ENCODE measurements at places on chromosomes 3 and 15.

DNA sequence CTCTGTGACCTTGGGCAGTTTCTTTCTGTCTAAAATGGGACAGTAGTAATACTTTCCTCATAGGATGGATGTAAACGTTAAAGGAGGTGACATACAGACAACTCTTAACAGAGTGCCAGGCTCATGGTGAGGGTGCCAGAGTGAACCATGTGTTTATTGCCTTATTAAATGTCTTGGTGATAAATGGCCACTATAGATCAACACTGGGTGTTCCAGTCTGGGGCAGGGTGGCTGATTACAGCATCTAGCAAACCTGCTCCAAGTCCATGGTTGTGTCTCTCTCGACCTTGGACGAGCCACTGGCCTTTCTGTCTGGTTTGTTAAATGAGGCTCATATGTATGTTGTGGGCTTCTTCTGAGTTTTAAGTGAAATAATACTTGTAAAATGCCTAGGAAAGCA lies 75.1 kb downstream of the TRAK1 start:
- DNase-seq, result no peak

DNA sequence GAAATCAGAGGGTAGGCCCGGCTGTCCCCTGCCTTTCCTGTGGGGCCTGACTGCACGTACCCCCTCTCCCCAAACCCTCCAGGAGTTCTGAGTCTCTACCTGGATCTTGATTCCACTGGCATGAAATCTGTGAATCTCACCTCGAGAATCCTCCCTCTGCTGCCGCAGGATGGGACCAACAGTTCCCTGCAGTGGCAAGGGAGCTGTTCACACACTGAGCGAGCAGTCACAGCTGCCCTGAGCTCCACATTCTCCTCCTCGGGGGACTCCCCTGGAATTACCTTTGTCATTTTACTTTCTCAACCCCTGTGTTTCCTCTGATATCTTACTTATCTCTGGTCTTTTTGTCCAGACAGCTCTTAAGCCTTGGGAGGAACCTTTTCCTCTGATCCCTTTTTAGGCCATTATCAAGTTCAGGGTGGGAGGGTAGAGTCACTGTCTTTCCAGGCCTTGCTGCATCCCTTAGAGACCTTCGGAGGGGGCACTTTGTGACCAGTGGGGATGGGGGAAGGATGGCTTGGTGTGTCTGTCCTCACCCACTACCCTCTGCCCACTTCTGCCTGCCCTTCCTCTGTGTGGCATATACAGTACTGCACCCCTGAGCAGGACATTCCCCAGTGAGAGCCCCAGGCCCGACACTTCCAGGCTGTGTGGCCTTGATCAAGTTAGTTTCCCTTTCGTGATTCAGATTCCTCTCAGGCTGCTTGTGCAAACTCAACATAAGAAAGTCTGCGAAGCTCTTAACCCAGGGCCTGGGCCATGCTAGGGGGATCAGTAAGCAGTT lies 42.0 kb downstream of the CACNA2D3 start:
- DNase-seq, result no peak

GRCh38 chr3:70550723-70551319 lies 238.4 kb upstream of the MDFIC2 start:
- DNase-seq, result peak; percentile 90

DNA sequence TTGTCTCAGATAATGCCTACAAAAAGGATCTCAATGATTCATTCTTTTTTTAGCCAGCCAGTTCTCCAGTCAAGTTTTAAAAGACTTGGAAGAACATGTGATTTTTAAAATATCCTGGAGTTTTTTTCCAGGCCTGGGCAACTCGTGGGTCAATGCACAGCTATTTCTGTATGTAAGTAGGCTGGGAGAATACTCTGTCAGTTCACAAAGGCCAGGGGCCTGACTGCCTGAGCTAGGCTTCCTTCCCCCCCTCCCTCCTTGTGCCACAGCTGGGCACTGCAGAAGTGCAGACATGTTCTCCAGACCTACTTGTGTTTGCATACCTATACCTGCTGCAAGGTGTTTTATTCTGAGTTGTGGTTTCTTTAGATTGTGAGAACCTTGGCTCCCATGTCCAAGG lies 43.7 kb downstream of the CTDSPL start:
- no peak for DNase-seq

GRCh38 chr15:34696506-34696905 lies 58.3 kb downstream of the GJD2 start:
- no peak for DNase-seq

DNA sequence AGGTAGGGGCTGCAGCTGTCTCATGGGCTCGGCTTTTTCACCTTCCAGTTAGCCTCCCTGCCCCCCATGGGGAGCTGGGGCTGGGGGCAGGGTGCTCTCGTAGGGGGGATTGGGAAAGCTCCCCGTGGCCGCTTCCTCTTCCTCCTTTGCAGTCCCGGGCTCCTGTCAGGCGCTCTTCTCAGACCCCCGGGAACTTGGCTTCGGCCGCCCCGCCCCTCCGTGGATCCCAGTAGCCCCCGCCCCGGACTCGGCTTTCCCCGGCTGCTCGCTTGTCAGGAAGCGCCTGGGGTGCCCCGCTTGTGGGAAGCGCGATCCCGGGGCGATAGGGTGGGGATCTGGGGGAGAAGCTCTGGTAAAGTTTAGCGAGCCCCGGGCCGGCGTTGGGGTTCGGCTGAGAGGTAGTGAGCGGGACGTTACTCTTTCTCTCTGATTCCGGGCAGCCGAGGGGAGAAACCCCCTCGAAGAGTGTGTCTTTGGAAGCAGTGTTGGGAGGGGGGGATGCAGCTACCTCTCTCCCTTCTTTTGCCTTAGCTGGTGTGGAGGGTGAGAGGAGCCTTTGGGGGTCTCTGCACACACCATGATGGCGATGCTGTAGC lies 611 bp downstream of the PIAS1 start:
- DNase-seq, result peak; percentile 81

DNA sequence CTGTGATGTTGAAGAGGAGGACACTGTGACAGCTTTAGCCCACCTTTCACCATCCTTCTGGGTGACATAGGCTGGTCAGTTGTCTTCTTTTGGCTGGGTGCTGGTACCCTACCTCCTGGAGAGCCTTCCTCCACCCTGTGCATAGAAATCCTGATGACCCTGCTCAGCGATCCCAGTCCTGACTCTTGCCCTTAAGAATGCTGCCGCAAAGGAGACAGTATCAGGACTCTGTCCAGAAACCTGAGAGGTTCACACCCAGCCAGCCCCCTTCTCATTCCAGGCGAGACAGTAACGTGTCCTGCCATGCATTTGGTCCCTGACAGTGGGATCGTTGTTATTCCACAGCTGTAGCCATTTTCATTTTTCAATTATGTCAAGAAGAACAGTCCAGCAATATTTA lies 312.8 kb upstream of the CHRM5 start:
- DNase-seq, result no peak

Data from activated effector memory CD4-positive, alpha-beta T cell treated with anti-CD3 and anti-CD28 coated beads, Interleukin-2, amount 50 U/mL, for 16 hours (primary cell).